ENCODE measurements at places on chromosomes 5 and 9. TPM values are rescaled to one million over a fixed set of nuclear protein-coding genes. Genes with fewer than 3 reads are reported as not detected.

SELENOP gene
- 425 TPM for polyA plus RNA-seq

BTNL3 gene
- not detected for polyA plus RNA-seq

STK32A gene
- 19.1 TPM for polyA plus RNA-seq

RMRP gene
- not detected for polyA plus RNA-seq

REEP2 gene
- 12.7 TPM for polyA plus RNA-seq

TXNDC8 gene
- not detected for polyA plus RNA-seq
